ENCODE measurements at places on chromosomes 3 and 15.

DNA sequence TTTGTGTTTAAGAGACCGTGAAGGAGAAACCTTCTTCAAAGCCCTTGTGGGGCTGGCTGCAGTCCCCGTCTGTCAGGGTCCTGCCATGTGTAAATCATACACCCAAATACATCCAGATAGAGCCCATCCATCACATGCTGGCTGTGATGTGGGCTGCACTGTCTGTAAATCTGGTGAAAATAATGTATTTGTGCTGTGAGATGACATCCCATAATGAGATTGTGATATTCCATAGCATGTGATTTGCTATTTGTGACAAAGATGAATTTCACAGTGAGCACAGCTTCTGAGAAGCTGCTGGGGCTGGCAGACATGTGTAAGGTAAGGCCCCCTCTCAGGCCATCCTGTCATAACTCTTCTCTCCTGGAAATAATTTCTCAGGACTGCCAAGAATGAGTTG is 114.3 kb upstream of the MB21D2 start:
- no peak for DNase-seq

DNA sequence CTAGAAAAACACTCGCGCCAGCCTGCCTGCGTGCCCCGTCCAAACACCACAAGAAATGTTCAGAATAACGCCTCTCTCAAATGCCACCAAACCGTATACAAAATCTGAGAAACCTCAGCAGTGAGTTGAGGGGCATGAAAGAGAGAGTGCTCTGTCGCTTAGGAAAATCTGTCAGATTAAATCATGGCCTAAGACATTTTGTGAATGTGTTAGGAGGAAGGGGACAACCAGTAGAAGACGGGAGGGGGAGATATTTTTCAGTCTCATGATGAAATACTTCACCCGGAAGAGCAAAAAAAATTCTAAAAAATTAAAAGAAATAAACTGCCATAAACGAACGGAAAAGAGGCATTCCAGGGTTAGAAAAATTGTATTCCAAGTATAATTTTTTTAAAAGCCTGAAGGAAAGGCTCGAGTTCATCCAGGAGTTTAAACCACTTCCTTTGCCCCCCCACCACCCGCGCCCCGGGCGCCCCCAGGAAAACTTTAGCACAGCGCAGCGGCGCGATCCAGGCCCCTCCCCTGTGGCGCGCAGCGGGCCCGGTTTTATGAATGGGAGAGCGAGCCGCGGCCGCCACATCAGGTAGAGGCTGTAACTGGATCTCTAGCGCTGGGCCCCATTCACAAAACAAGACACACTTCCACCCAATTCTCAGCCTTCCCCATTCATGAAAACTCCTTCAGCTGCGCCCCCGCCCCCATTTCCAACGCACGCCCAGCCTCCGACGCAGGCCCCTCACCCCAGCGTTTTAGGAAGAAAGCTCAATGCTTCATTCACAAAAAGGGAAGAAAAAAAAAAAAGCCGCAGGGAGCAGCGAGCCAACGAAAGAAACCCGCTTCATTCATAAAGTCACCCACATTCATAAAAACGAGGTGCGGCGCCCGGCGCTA is 1.4 kb downstream of the ETV5 start:
- peak; percentile 65 for DNase-seq

GRCh38 chr15:58462547-58462946 is 30.8 kb downstream of the LIPC start:
- no peak for DNase-seq

- DNase-seq = no peak
Observed at GRCh38 chr15:95604634-95605036, 725.9 kb upstream of the NR2F2 start.

- no peak for DNase-seq
Observed at GRCh38 chr3:59922192-59922591, 872.4 kb upstream of the CFAP20DC start.

DNA sequence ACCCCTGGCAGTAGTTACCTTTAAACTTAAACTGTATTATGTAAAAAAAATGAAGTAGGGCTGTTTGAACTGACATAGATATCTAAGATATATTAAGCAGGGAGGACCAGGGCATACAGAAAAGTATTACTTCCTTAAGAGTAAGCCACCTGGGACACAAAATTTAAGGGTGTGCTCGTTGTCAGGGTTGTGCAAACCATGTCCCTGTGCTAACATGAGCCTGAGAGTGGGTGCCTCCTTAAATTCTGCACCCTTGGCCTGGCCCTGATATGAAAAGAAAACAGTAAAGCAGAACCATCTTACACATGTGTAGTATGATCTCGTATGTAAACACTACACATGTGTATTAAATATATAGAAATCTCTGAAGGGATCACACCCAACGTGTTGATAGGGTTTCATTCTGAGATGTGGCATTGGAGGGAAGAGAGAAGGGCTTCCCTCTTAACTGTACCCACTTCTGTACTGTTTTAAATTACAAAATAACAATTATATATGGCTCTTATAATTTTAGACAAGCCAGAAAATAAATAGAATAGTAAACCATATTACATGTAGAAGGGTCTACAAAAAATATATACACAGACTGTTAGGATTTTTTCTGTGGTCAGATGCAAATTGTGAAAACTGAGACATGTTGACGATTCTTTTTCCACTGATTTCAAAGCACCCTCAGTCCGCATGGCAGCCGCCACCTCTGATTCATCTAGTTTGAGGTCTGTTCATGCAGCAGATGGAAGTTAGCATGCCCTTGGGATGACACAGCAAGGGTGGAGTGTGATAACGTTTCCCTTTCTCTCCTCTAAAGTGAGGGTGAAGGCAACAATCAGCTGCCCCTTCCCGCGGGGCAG is 400.8 kb upstream of the PROK2 start:
- no peak for DNase-seq

GRCh38 chr3:50609763-50610085 is 1.9 kb downstream of the CISH start:
- no peak for DNase-seq

DNA sequence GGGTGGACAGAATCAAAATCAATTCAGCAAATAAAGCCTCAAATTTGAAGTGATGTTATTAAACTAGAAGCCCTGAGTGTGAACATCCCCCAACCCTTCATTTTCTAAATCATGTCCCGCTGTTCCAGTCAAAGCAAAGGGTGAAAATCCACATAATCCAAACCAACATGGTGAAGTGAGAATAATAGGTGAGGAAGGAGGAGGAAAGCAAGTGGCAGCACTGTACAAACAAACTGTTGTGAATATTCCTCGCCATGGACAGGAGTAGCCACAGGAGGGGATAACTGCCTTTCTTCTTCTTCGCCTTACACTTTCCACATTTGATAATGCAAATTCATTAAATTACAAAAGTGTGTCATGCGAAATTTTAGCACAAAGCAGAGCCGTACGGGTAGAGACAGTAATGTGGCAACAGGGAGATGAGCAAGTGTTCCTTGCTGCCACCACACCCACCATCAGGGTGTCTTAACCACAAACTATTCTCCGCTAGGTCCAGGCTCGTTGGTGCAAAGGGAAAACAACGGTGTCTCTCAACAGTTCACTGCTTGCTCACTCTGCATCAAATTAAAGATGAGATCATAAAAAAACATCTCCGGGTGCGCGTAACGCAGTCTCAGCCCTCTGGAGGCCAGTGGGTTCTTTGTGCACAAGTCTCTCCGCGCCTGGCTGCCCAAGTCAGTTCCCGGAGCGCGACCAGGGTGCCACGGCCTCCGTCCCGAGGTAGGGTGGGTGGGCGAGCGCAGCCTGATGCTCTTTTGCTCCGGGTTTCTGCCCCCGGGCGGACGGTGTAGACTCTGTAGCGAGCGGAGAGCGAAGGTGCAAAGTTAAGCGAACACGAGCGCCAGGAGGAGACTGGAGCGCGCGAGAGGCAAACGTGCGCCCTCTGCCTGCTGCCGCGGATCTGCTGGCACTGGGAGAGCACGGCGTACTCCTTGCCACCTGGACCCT is 6.7 kb downstream of the EPHA3 start:
- no peak for DNase-seq

DNA sequence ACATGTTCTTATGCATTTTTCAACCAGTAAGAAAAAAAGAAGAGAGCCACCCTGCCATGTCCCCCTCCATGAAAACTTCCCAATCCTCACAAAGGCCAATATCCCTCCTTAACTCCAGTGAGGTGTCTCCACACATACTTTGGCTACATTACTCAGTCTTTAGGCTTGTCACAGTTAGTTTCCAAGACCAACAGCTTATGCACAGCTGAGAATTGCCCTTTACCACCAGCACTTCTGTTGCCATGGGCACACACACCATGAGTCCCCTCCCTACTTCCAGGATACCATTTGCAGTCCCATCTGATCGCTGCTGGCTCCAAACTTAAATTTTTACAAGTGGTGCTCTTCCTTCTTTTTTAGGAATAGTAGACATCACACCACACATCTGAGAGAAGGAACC is 150.3 kb upstream of the STRIT1 start:
- DNase-seq = no peak

Measured in HuH-7.5 (cell line).